Adrenal gland (tissue), 19 donors: ENCODE measurements at places on chromosomes 4 and X. TPM values are rescaled to one million over a fixed set of nuclear protein-coding genes. Genes with fewer than 3 reads are reported as not detected.
A peak's percentile ranks its signal among the peaks of the same experiment; 100 is the strongest.

GRCh38 chr4:188032170-188032569, 36.6 kb downstream of the ZFP42 start:
- H3K27me3 ChIP-seq = no peaks in the 10 kb centered on the region
- H3K4me3 ChIP-seq = no peak overlapping the region
- H3K27ac ChIP-seq = no peak overlapping the region
- H3K4me1 ChIP-seq = no peaks in the 10 kb centered on the region

Gene GPR82
- 1.3 TPM for total RNA-seq

GRCh38 chr4:18234108-18234507, 212.6 kb upstream of the LCORL start:
- H3K4me1 ChIP-seq = no peaks in the 10 kb centered on the region
- DNase-seq = no peak
- no peak overlapping the region for H3K4me3 ChIP-seq
- H3K27ac ChIP-seq = no peak overlapping the region
- no peaks in the 10 kb centered on the region for H3K27me3 ChIP-seq

Gene ADRA2C
- 1.7 TPM for total RNA-seq

DNA sequence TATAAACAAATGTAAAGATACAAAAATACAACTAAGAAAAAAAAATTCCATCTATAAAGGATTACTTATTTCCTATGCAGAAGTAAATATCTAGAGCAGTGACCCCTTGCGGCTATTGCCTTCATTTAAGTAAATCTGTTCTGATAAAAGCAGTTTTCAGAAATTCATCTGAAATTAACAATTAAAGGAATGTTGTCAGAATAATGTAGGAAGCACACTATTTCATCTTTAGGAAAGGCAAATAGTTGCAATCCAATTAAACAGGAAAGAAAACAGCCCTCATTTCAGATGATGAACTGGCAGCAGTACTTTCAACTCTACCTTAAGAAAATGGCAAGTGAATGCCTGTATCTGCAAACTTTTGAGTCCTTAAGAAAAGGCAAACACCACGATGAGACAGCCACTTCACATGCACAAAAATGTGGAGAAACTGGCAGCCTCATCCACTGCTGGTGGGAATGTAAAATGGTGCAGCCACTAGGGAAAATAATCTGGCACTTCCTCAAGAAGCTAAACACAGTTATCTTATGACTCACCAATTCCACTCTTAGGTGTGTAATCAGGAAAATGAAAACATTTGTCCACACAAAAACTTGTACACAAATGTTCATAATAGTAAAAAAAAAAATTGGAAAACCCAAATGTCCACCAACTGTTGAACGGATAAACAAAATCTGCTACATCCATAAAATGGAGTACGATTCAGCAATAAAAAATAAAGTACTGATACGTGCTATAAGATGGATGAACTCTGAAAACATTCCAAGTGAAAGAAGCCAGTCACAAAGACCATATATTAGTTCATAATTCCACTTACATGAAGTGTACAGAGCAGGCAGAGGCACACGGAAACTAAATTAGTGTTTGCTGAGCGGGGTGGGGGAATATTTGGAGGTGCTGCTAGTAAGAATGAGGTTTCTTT, 2.0 kb upstream of the THAP9 start:
- no peaks in the 10 kb centered on the region for H3K36me3 ChIP-seq
- H3K27me3 ChIP-seq = no peaks in the 10 kb centered on the region
- H3K27ac ChIP-seq = peak overlapping the region; percentile 99
- H3K4me3 ChIP-seq = no peak overlapping the region
- peak; percentile 51 for DNase-seq

Gene VCX3B
- total RNA-seq = not detected

Gene SH3D19
- total RNA-seq = 45.9 TPM

- H3K4me3 ChIP-seq = no peak overlapping the region
- H3K27ac ChIP-seq = no peak overlapping the region
- no peaks in the 10 kb centered on the region for H3K36me3 ChIP-seq
- H3K27me3 ChIP-seq = peaks cover 3% of the 10 kb centered on the region
Measured at GRCh38 chr4:57360681-57361080, 250.5 kb upstream of the IGFBP7 start.

DNA sequence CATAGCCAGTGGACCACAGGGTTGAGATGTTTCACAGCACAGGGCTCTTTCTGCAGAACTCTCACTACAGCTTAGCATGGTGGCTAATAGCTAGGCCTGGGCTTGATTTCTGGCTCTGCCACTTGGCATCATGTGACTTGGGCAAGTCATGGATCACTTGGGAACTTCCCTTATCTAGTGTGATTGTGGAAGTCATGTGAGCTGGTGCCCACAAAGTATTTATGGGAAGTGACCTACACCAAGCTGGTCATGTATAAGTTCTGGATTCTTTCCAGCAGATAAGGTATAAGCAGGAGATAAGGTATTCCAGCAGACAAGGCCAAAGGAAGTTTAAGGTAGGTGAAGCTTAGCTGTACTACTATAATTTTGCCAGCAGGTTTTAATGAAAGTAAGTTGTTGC, 61.0 kb downstream of the REELD1 start:
- H3K27ac ChIP-seq = no peak overlapping the region
- no peaks in the 10 kb centered on the region for H3K27me3 ChIP-seq
- DNase-seq = no peak
- H3K36me3 ChIP-seq = no peaks in the 10 kb centered on the region
- H3K4me1 ChIP-seq = no peaks in the 10 kb centered on the region

Gene RTL3
- total RNA-seq = not detected

Gene DCAF8L2
- total RNA-seq = not detected

GRCh38 chr4:136283977-136284376, 1248.3 kb downstream of the PCDH18 start:
- H3K36me3 ChIP-seq = no peaks in the 10 kb centered on the region
- no peak for DNase-seq
- no peak overlapping the region for H3K4me3 ChIP-seq

GRCh38 chrX:100274916-100275315, 135.2 kb downstream of the PCDH19 start:
- no peak overlapping the region for H3K4me3 ChIP-seq
- no peaks in the 10 kb centered on the region for H3K27me3 ChIP-seq
- no peaks in the 10 kb centered on the region for H3K36me3 ChIP-seq
- H3K4me1 ChIP-seq = no peaks in the 10 kb centered on the region
- H3K27ac ChIP-seq = no peak overlapping the region
- no peak for DNase-seq

GRCh38 chr4:7733801-7734650, 205.6 kb downstream of the AFAP1 start:
- no peaks in the 10 kb centered on the region for H3K27me3 ChIP-seq
- no peak overlapping the region for H3K4me3 ChIP-seq
- no peaks in the 10 kb centered on the region for H3K36me3 ChIP-seq
- no peaks in the 10 kb centered on the region for H3K4me1 ChIP-seq
